GM12878 (cell line): ENCODE measurements at places on chromosomes 3 and 15.

GRCh38 chr15:71219101-71219500 is 103.8 kb downstream of the THSD4 start:
- DNase-seq, result no peak

- DNase-seq, result no peak
Measured at GRCh38 chr15:72227720-72228119, 3.3 kb downstream of the PKM start.

GRCh38 chr3:107619549-107619948 is 96.8 kb downstream of the BBX start:
- DNase-seq, result no peak

- no peak for DNase-seq
Measured at GRCh38 chr3:196501316-196502044, 2.1 kb downstream of the RNF168 start.

- DNase-seq, result no peak
Measured at GRCh38 chr15:25378501-25378901, 60.3 kb downstream of the UBE3A start.
